H4 (cell line): ENCODE measurements at places on chromosomes 1 and 21. TPM values are rescaled to one million over a fixed set of nuclear protein-coding genes. Genes with fewer than 3 reads are reported as not detected.

DNA sequence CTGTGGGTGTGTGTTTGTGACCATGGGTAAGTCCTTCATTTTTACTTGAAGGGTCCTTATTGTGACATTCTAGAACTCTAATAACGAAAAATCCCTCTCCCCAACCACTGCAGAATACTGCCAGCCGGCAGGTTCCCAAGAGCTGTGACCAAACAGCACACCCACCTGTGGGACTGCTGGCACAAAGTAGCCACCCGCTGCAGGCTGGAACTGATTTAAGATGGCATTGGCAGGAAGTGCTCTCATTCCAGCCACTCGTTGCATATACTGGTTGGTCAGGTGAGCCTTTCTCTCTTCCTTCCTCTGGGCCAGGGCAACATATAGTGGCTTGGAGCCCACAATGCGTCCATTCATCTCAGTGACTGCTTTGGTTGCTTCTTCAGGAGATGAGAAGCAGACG lies 11.6 kb downstream of the PABPC4 start:
- no peak for DNase-seq

DNA sequence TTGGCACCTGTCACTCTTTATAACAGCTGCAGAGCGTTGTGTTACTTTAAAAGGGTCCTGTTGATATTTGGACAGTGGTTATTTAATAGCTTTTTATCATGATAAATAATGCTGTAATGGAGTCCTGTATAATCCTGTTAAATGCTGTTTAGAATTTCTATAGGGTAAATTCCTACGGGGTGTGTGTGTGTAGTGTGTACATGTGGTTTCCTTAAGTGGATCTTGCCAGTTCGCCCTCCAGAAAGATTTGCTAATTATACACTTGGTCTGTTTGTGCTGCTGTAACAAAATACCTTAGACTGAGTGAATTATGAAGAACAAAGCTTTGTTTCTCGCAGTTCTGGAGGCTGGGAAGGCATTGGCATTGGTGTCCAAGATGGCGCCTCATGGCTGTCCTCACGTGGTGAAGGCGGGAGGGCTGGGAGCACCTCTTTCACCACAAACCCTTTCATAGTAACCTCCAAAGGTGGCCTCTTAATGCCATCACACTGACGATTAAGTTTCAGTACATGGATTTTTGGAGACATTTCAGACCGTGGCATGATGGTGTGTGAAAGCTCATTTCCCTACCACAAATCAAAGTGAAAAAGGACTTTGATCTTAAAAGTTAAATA lies 11.2 kb downstream of the PRMT2 start:
- no peak for DNase-seq

DNA sequence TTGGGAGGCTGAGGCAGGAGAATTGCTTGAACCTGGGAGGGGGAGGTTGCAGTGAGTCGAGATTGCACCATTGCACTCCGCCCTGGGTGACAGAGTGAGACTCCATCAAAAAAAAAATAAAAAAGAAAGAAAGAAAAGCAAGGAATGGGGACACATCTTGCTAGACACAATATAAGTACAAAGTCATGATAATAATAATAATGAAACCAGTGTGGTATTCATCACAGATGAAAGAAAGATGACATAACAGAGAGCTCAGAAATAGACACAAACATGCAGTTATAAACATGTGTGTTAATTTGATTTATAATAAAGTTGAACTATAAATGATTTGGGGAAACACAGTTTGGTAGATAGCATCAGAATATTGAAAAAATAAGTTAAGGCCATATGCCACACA lies 264.1 kb downstream of the SRGAP2C start:
- no peak for DNase-seq

- no peak for DNase-seq
Observed at GRCh38 chr1:169338617-169339016, 29.0 kb downstream of the NME7 start.

DNA sequence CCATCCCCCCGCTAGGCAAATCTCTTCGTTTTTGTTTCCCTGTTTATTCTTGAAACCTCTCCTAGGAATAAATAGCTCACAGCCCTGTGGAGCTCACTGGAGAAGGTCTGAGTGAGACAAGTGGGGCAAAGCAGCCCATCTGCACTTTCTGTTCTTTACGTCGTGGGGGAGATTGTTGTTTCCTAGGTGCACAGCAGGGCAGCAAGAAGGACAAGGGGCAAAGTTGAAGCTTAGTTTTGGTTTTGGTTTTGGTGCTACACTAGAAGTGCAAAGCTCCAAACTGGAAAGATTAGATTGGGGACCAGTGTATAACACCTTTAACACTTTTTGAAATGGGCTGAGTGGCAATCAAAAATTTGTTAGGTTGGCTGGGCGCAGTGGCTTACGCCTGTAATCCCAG lies 76.6 kb downstream of the GPR88 start:
- no peak for DNase-seq

- DNase-seq = no peak
Observed at GRCh38 chr21:33246506-33246905, 16.8 kb downstream of the IFNAR2 start.

- no peak for DNase-seq
Observed at GRCh38 chr1:84410328-84411095, 12.2 kb downstream of the DNASE2B start.

DNA sequence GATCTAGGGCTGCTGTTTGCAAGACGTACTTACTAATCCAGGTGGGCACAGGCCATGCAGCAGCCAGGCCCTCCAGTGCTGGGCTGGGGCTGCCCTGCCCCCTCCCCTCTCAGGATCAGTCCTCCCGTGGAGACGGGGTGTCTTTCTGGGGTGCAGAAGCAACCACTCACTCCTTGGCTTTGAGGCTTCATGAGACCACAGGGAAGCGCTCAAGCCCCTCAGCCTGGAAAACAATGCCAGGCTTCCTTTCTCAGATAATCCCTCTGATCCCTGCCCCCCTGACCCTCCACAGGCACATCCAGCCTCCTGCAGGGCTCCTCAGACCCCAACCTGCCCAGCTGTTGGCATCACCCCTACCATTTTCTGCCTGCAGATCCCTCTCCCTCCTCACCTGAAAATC lies 13.9 kb upstream of the C2CD2 start:
- no peak for DNase-seq

- no peak for DNase-seq
Observed at GRCh38 chr21:41669533-41669830, 97.4 kb downstream of the RIPK4 start.

GRCh38 chr1:226973371-226973897 lies 33.3 kb downstream of the COQ8A start:
- no peak for DNase-seq

- DNase-seq = no peak
Observed at GRCh38 chr1:223248001-223248769, 105.1 kb upstream of the TLR5 start.

GRCh38 chr1:248733566-248733965 lies 22.0 kb downstream of the LYPD8 start:
- no peak for DNase-seq

GRCh38 chr1:90593312-90593711 lies 123.8 kb downstream of the BARHL2 start:
- no peak for DNase-seq

DNA sequence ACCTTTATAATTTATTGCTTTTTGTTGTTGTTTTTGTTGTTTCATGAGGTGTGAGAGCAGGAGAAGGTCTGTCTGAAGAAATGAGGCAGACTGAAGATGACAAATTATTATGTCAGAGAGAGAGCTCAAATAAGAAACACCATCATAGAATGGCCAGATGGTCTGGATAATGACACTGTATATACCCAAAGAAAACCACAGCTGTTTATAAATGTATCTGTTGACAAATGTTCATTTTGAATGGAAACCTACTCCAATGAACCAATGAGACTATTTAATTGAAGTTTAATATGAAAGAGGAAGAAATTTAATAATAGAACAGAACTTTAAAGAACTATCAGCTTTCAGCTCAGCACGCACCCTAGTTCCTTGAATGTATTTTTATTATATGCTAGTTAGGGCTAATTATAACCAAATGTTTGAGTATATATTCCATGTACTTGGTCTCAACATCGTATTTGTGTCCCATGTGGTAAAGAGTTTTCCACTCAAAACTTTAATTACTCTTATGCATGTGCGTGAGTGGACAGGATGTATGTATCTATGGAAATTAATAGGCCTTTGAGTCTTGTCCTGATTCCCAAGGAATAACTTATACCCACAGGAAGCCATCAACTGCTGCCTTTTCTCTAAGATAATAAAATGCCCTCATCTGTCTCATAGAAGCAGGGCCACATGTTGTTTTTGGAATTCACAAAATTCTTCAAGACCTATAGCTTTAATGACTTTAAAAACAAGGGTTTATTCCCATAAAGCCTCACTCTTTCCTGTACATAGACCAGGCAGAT lies 202.7 kb downstream of the KCNK2 start:
- DNase-seq = no peak

- DNase-seq = no peak
Observed at GRCh38 chr1:153343811-153344717, 4.6 kb downstream of the PGLYRP4 start.

DNA sequence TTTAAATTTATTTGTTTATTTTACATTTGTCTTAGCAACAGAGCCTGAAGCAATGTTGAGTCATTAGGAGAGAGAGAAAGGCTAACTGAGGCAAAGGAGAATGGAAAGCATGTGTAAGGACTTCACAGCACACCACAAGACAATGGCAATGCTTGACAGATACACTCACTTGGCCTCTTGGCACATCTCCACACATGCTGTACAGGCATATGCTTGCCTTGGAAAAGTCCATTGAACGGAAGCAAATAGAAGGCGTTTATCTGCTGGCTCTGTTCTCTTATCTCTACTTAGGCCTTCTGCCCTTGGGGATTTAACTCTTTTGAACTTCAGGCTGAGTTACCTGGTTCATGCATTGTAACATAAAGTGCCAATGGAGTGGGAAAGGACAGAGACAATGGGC lies 262.2 kb upstream of the POU3F1 start:
- DNase-seq = no peak

DNA sequence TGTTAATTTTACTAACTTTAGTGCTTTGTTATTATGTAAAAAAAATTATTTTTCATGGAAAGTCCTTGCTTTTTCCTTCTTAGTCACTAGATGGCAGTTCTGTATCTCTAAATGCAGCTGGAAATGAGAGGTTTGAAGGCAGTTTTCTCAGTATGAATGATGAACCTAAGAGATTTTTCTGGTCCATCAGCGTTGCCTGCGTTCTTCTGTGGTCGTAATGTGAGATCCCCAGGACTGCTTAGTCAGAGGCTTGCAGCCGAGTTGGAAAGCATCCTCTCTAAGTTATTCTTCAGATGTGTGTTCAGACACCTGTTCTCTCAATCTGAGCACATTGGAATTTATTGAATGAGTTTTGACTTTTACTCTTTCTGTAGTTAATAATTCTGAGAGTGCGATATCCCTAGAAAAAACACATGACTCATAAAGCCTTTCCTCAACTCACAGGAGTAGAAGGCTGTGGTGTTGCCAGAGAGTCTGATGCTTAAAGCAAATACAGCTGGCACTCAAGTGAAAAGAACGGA lies 99.3 kb downstream of the FMN2 start:
- DNase-seq = peak; percentile 90

DNA sequence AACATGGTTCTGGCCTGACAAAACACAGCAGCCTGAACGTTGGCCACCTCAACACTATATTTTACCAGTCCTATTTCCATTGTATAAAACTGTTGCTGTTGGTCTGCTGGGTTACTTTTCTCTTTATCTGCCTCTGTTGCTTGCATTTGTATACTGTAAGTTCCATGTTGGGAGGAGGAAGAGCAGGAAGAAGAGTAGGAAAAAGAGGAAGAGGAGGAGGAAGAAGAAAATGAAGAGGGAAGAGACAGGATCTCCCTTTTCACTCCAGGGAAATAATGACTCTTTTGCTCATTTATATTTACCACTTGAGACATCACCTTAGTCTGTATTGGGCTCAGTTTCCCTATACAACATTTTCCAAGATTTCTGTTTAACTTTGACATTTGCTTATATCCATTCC lies 134.2 kb downstream of the PTPRC start:
- no peak for DNase-seq

GRCh38 chr1:244273845-244274619 lies 177.7 kb downstream of the ADSS2 start:
- peak; percentile 97 for DNase-seq

GRCh38 chr1:45846931-45847330 lies 43.5 kb downstream of the MAST2 start:
- DNase-seq = no peak

- no peak for DNase-seq
Observed at GRCh38 chr1:203120325-203121153, 7.0 kb upstream of the ADORA1 start.

GRCh38 chr1:54163573-54163972 lies 10.8 kb upstream of the CDCP2 start:
- no peak for DNase-seq

DNA sequence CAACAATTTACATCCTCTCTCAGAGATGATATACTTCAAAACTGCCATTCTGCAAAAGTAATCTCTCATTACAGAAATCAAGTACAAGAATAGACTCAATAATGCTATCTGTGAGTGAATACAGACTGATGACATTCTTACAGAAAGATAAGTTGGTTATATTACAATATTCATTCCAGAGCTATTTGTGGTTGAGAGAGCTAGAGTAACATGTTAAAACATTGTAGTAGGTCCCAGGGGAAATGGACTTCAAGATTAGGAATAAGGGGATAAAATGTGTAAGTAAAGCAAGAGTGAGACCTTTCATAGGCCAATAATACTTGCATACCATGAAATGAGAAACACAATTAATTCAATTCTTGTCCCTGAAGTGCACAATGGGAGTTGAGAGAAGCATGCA lies 1.5 kb downstream of the F13B start:
- no peak for DNase-seq

GRCh38 chr1:154856049-154856448 lies 14.0 kb downstream of the KCNN3 start:
- no peak for DNase-seq

GRCh38 chr1:227794817-227795192 lies 20.7 kb upstream of the PRSS38 start:
- DNase-seq = no peak

- no peak for DNase-seq
Observed at GRCh38 chr1:109392037-109392787, 5.5 kb downstream of the SORT1 start.

DNA sequence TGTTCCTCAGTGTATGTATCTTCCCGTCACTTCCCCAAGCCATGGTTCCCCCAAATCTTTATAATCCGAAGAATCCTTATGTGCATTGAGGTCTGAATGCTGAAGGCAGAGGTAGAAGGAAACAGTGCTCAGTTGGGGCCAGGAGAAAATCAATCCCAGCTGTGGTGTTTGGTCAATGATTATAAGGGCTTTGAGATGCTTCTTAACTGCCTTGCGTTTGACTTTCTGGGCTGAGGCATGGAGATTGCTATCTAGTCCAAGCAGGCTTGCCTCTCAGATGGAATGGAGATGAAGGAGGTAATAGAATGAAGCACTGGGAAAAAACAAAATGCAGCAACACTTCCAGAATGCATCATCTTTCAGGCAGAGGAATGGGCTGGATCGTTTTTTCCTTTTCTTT lies 3.6 kb upstream of the MAP1LC3C start:
- DNase-seq = no peak

- peak; percentile 35 for DNase-seq
Observed at GRCh38 chr1:196317535-196318522, 290.4 kb downstream of the KCNT2 start.

FCMR gene
- total RNA-seq = 0.12 and 1.3 TPM in 2 replicates

LGR6 gene
- total RNA-seq = 0.29 TPM in 1 of 2 replicates, not detected in the other

FAM72A gene
- total RNA-seq = 4.5 and 7.2 TPM in 2 replicates

MYCL gene
- not detected in 2 replicates for total RNA-seq

MX2 gene
- 36.7 and 38.6 TPM in 2 replicates for total RNA-seq
